ENCODE measurements at places on chromosomes 5 and 9.

DNA sequence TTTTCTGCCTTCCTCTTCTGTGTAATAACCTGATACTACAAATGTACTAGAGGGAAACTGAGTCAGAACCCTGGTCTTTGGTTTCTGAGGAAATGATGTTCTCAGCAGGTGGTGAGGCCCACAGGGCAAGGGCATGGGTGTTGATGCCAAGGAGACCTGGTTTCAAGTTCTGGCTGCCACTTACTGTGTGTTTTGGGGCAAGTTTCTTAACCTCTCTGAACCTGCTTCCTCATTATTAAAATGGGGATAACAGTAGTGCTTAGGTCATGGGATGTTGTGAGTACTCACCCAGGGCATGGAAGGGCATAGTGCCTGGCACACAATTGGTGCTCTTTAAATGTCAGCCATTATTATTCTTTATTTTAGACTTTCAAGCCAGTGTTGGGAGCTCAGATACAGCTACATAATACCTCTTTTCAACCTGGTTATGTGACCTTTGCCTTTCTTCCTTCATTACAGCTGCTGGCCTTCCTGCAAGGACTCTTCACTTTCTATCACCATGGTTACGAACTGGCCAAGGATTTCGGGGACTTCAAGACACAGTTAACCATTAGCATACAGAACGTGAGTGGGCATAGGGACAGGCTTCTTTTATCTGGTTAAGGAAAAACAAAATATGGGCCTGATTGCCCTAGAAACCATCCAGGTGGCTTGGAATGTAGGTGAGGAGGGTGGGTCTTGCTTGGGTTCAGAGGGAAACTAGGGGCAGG, 131.5 kb downstream of the ARHGAP26 start:
- no peak for DNase-seq

GRCh38 chr9:131918481-131918880, 161.2 kb downstream of the MED27 start:
- DNase-seq = no peak

DNA sequence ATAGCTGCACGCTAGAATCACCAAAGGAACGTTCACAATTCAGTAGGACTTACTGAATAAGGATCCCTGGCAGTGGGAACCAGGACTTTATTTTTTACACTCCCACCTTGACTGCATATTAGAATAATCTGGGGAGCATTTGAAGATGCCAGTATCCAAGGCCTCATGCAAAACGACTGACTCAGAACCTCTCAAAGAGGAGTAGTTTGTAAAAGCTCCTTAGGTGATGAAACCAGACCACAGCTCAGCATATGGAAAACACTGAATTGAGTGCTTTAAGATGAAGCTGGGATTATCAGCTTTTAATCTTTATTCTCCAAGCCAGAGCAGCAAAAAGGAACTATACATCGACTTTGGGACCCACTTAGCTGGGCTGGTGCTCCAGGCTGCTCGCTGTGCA, 288.3 kb downstream of the MLLT3 start:
- DNase-seq = no peak

- DNase-seq = no peak
Observed at GRCh38 chr5:80711938-80712337, 57.2 kb upstream of the DHFR start.

GRCh38 chr5:172156541-172156994, 31.5 kb downstream of the STK10 start:
- no peak for DNase-seq

DNA sequence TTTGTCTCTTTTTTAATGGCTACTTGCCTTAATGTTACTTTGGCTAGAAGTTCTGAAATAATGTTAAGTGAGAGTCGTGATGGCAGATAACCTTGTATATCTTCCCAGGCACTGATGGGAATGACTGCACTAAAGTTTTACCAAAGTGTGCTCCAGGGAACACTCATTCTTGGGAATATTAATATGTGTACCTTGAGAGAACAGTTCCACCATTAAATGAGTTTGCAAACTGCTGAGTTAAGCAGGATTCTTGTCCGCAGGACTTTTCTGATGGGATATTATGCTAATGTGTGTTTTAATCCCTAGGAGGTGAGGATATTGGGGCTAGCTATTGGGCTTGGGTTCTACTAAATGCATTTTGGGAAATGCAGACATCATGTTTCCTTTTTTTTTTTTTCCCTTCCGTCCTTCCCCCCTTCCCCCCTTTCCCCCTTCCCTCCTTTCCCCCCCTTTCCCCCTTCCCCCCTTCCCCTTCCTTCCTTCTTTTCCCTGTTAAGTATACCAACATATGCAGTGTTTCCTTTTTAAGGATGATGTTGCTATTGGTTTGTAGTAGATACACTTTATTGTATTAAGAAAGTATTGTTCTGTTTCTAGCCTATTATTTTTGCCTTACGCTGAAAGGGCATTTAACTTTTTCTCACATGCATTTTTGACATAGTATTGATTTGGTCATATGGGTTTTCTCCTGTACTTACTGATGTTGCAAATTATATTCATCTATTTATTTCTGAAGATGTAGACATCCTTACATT, 15.5 kb downstream of the ZBTB34 start:
- no peak for DNase-seq

All from activated CD4-positive, CD25-positive, alpha-beta regulatory T cell (primary cell).